Lung (tissue), 17 donors: ENCODE measurements at places on chromosomes 2 and 18.

DNA sequence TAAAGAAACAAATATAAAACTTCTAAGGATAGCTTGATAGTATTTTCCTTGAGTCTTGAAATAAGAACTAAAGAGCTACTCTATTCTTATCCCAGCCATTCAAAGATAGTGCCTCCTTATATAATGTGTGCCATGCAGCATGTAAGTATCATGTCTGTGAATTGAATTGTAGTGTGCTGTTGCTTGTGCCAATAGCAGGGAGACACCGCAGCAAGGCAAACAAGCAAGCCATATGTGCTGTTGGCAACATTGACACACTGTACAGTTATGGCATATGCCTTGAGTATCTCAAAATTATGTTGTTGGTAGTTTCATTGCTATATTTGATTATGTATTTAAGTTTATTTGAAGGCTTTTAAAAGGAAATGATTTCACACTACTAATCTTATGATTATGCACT lies 58.2 kb downstream of the ERBB4 start:
- H3K27ac ChIP-seq, result no peak overlapping the region
- no peaks in the 10 kb centered on the region for H3K4me1 ChIP-seq
- no peak overlapping the region for H3K4me3 ChIP-seq
- no peaks in the 10 kb centered on the region for H3K36me3 ChIP-seq
- no peak for DNase-seq

GRCh38 chr2:227719641-227720040 lies 1.8 kb upstream of the SLC19A3 start:
- no peak for DNase-seq
- H3K27me3 ChIP-seq, result no peaks in the 10 kb centered on the region
- no peaks in the 10 kb centered on the region for H3K36me3 ChIP-seq
- no peaks in the 10 kb centered on the region for H3K4me1 ChIP-seq
- H3K27ac ChIP-seq, result no peak overlapping the region
- no peak overlapping the region for H3K4me3 ChIP-seq

- DNase-seq, result no peak
- no peaks in the 10 kb centered on the region for H3K27me3 ChIP-seq
- no peak overlapping the region for H3K4me3 ChIP-seq
- H3K36me3 ChIP-seq, result peaks cover 44% of the 10 kb centered on the region
- H3K27ac ChIP-seq, result peak overlapping the region; percentile 62
These were observed 76.3 kb upstream of the WDSUB1 start for GRCh38 chr2:159362816-159363251.

GRCh38 chr2:127932199-127932876 lies 46.6 kb upstream of the AMMECR1L start:
- no peak overlapping the region for H3K27ac ChIP-seq
- no peaks in the 10 kb centered on the region for H3K4me1 ChIP-seq
- DNase-seq, result peak; percentile 72
- H3K4me3 ChIP-seq, result no peak overlapping the region
- H3K27me3 ChIP-seq, result no peaks in the 10 kb centered on the region
